ENCODE measurements at places on chromosomes 4 and X. TPM values are rescaled to one million over a fixed set of nuclear protein-coding genes. Genes with fewer than 3 reads are reported as not detected.
A peak's percentile ranks its signal among the peaks of the same experiment; 100 is the strongest.

NXF2B gene
- total RNA-seq = not detected

DNA sequence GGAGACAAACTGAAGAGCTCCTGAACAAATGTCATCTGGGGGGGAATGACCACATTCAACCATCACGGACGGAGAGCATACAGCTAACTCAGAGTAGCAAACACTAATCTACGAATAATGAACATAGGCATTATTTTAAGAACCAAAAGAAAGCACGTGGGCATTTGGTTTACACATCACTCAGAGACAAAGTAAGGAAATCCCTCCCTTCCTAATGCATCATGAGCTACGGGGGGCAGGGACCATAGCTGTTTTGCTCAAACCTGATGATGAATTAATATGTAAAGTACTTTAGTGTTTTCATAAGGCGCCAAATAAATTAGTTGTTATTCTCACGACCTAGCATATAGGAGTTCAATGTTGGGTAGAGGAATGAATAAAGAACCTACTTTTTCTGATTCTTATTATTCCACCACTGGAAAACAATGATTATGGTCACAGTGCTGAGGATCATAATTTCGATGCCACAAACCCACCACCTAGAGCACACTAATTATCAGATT is 11.7 kb upstream of the TMEM156 start:
- peak overlapping the region; percentile 80 for H3K4me3 ChIP-seq
- no peak for DNase-seq
- H3K27me3 ChIP-seq = no peaks in the 10 kb centered on the region
- peak overlapping the region; percentile 99 for H3K27ac ChIP-seq

DNA sequence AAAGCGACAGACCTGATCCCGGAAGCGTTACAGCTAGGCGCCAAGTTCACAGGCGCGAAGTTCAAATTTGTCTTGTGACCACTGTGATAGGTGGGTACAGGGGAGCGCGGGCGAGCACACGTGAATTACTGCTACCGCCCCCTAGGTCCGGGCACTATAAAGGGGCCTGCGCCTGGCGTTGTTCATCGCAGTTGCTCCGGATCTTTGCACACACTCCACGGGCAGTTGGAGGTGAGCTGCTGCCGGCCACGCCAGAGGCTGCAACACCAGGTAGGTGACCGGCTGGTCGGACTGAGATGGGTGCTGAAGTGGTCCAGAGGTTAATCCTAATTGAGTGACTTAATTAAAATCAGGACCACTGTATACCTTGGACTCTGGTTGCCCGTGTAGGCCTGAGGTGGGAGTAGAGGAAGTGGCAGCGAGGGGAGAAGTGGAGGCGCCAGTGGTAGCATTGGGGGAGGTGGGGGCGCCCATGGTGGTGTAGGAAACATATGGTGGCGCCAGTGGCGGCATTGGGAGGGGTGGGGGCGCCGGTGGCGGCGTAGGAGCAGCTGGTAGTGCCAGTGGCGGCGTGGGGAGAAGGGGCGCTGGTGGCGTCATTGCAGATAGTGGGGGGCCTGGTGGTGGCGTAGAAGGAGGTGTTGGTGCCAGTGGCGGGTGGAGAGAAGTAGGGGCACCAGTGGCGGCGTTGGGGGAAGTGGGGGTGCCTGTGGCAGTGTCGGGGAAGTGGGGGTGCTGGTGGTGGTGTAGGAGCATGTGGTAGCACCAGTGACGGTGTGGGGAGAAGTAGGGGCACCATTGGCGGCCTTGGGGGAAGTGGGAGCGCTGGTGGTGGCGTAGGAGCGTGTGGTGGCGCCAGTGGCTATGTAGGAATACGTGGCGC is at the start of gene GCNA:
GCNA (plus strand) TSS at position 185 of the 883 bp plus-strand sequence. CDS start 2,385 bp downstream, outside the sequence.
- no peak within 1 kb of the TSS for H3K27ac ChIP-seq
- no peaks in the 10 kb centered on the region for H3K27me3 ChIP-seq
- H3K4me1 ChIP-seq = no peaks in the 10 kb centered on the region
- peaks cover 21% of the 10 kb centered on the region for H3K36me3 ChIP-seq

DNA sequence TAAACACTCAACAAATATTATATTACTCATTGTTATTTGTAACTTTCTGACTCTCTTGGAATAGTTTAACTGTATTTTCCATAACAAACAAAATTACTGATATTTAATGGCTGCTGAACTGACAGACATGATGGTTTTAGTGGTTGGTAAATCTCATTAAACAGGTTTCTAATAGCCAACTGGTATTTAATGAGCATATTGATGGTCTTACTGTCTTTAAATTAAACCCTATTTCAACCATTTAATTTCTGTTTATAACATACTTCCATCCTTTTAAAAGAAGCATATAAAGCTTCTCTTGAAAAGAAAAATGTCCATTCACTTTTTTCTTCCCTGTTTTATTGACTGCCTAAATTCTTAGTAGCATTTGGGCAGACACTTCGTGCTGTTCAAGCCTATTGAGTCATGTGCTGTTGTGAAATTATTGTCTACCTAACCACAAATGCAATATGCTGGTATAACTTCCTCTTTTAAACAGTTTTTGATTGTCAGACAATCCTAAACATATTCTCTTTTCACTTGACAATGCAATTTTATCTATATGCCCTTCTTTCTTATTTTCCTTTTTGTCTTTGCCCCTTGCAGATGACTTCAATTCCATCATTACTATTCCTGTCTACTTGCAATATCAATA is 163.9 kb upstream of the SLC7A11 start:
- H3K36me3 ChIP-seq = no peaks in the 10 kb centered on the region
- H3K4me3 ChIP-seq = no peak overlapping the region
- H3K27ac ChIP-seq = no peak overlapping the region
- H3K4me1 ChIP-seq = no peaks in the 10 kb centered on the region
- DNase-seq = no peak

CFP gene
- total RNA-seq = 0.59 TPM

DNA sequence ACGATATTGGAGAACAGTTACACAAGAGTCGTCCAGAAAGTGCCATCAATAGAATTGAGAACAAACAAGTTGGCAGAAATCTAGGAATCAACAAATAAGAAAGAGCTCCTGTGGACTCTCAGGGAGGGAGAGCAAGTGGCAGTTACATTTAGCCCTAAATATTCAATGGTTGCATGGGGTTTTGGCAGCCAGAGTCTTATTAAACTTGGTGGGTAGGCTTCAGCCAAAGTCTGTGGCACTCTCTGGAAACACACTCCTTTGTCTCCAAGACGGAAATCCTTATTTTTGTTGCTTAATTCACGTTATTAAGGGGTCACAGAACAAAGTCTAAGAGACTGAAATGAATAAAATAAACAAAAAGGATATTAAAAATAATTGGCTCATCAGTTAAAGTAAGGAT is 742.2 kb upstream of the ATOH1 start:
- H3K27me3 ChIP-seq = no peaks in the 10 kb centered on the region
- H3K4me1 ChIP-seq = no peaks in the 10 kb centered on the region
- H3K27ac ChIP-seq = no peak overlapping the region

DNA sequence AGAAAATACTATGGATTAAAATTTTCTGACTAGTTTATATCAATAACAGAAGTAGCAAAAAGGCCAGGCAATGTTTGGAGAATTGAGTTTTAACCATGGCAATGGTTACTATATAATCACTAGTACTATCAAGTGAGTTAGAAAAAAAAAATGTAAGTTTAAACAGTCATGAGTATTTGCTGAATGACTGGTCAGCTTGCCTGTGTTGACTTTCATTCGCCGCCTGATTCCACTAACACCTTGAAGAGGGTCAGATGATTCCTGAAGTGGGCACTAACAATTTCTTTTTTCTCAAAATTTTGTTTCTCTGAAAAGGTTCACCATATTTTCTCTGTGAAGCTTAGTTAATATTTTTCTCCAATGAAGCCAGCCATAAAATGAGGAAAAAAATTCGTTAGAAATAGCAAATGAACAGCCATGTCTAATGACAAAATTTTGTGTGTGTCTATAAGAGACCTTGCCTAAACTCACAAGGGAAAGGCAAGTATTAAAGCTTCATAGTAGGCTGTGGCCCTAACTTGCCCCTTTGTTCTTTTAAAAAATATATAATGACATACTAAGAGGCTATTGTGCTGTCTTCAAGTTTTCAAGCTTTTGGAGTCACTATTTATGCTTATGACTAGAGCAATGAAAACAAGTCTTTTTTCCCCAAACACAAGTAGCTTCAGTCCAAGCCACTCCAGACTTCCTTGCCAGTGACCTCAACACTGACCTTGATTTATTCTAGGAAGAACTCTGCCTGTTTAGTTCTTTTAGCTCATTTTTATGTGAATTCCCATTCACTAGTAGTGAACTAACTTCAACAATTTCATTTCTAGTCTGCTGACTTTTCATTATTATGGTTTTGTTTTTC is 18.4 kb upstream of the FHDC1 start:
- no peak for DNase-seq
- H3K4me3 ChIP-seq = no peak overlapping the region
- H3K27ac ChIP-seq = no peak overlapping the region
- H3K36me3 ChIP-seq = no peaks in the 10 kb centered on the region

DNA sequence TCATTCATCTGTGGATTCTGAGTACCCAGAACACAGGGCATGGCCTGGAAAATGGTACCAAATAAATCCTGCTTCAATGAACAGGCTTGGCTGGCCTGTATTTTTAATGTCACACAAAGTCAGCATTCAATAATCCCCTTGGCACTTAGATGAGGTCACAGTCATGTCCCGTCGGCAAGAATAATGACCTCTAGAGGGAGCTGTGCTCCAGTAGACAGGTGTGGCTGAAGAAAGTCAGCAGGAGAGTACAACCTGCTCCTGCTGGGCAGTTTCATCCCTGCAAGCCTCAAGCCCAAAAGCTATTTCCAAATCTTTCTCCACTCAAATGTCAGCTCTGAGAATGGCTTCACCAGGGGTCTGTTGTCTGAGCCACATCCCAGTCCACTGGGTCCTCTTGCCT is 404.0 kb upstream of the F9 start:
- H3K4me3 ChIP-seq = no peak overlapping the region
- no peaks in the 10 kb centered on the region for H3K27me3 ChIP-seq
- no peak overlapping the region for H3K27ac ChIP-seq
- DNase-seq = no peak
- H3K4me1 ChIP-seq = no peaks in the 10 kb centered on the region

GRCh38 chr4:139331185-139331584 is 28.9 kb upstream of the NDUFC1 start:
- no peak overlapping the region for H3K27ac ChIP-seq
- no peaks in the 10 kb centered on the region for H3K4me1 ChIP-seq
- H3K4me3 ChIP-seq = no peak overlapping the region
- no peaks in the 10 kb centered on the region for H3K36me3 ChIP-seq
- DNase-seq = no peak
- no peaks in the 10 kb centered on the region for H3K27me3 ChIP-seq

DNA sequence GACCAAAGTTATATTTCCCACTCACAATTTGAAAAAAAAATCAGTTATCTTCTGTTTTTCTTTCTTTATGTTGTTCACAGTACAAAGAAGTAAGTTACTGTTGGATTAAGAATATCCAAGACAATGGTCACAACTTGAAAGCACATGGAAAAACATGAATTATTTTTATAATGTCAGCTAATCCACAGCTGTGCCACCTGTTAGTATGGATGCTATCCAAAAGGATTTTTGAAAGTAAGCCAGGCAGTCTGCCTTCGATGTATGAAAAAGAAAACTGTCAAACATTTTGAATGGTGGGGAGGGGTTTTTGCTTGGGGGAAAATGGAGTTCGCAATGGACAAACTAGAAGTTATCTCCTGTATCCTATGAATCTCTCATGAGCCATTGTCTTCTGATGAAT is 6.2 kb downstream of the GPM6A start:
- H3K4me1 ChIP-seq = no peaks in the 10 kb centered on the region
- H3K36me3 ChIP-seq = no peaks in the 10 kb centered on the region
- no peak overlapping the region for H3K27ac ChIP-seq

TRIM75 gene
- not detected for total RNA-seq

GPC4 gene
- 1.4 TPM for total RNA-seq

ALAS2 gene
- total RNA-seq = not detected

AFM gene
- not detected for total RNA-seq

DNA sequence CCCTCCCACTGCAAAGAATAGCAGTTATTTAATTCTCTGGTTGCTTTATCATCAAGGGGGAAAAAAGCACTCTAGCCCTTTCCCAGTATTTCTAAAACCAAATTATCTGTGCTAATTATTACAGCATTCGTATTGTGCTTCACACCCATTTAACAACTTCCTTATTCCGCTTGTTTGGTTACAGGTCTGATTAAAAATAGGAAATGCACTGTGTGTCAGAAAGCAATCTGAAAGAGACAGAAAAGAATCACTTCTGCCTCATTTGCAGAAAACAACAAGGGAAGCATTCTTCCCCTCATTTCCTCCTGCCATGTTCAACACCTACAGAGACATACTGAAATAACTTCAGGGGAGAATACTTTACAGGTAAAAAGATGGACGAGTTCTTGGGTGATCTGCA is 114.9 kb upstream of the MAP3K15 start:
- H3K4me1 ChIP-seq = no peaks in the 10 kb centered on the region
- H3K27ac ChIP-seq = no peak overlapping the region
- DNase-seq = no peak
- H3K4me3 ChIP-seq = no peak overlapping the region
- H3K27me3 ChIP-seq = no peaks in the 10 kb centered on the region
- H3K36me3 ChIP-seq = no peaks in the 10 kb centered on the region

- H3K4me1 ChIP-seq = no peaks in the 10 kb centered on the region
- DNase-seq = no peak
- no peaks in the 10 kb centered on the region for H3K36me3 ChIP-seq
- H3K4me3 ChIP-seq = no peak overlapping the region
These were observed 385.4 kb upstream of the CNKSR2 start for GRCh38 chrX:20988804-20989203.

DNA sequence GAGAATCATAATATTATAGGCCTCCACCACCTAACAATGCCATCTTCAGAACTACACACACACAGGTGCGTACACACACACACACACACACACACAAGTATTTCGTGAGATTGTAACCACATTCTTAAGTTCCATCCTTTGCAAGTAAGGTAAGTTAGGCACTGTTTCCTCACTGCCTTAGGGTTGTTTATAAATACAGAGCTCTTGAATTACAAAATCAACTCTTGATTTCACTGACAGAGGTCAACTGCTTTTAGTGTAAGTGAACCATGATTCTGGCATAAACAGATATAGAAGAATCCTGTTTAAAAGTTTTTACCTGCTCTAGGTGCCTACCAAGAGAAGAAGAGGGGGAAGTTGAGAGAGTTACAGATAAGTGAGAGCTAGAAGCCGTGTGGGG is 166.1 kb downstream of the DMD start:
- no peaks in the 10 kb centered on the region for H3K4me1 ChIP-seq
- H3K4me3 ChIP-seq = no peak overlapping the region
- DNase-seq = no peak
- no peaks in the 10 kb centered on the region for H3K27me3 ChIP-seq
- no peak overlapping the region for H3K27ac ChIP-seq

DNA sequence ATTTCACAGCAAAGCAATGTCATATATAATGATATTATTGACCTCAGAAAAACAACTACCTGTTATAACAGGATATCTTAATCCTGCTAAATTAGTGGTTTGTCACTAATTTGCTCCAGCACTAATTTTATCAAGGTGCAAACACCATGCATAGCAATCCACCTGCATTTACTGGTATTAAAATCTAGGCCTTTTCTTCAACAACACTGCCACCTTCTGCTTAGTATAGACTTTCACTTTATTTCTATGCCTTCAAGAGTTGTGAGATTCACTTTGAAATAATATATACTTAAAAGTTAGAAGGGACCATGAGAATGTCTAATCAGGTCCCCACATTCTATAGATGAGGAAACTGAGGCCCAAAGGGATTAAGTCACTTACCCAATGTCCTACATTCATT is 82.1 kb upstream of the IQCM start:
- H3K27me3 ChIP-seq = no peaks in the 10 kb centered on the region
- DNase-seq = no peak
- H3K4me1 ChIP-seq = no peaks in the 10 kb centered on the region
- H3K27ac ChIP-seq = no peak overlapping the region

GAR1 gene
- total RNA-seq = 23.6 TPM
